Erythroblast (primary cell): ENCODE measurements at places on chromosomes 2 and 18.

GRCh38 chr2:109157563-109158105, 28.6 kb downstream of the SH3RF3 start:
- DNase-seq, result no peak

DNA sequence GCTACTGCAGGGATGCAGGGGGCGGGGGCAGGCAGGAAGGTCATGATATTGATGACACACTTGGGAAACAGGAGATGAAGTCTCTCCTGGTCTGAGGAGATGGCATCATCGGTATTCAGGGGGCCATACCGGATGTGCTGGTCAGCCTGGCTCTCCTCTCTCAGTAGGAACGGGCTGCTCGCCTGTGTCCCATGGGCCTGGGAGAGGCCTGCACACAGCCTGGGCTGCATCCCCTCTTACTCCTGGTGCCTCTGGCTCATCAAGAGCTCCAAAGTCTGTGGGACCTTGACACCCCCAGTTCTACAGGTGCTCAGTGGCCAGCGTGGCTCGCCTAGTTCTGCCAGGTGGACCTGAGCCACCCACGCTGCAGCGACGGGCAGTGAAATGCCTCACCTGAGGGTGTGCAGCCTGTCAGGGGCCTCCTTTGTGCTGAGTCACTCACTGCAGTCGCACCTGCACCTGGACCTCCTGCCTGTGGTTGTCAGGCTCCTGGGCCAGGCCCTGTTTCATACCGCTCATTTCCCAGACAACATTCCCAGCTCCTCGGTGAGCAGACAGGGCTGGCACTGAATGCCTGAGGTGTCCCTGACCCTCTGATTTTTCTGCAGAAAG, 18.6 kb upstream of the CNDP1 start:
- DNase-seq, result no peak

DNA sequence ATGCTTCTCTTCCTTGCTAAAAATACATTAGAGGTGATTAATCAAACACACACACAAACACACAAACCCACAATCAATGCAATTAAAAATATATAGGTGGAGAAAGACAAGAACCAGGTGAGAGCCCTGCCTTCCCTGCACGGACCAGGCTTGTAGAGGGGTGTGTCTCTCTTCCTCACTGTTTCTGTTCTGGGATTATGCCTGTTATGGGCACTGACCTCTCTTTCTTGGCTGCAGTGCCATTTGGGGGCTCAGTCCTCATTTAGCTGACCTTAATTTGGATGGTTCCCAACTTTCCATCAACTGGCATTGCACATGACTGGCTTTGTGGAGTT, 89.8 kb downstream of the SH3RF3 start:
- no peak for DNase-seq

GRCh38 chr2:163732727-163733126, 3.1 kb downstream of the FIGN start:
- no peak for DNase-seq

DNA sequence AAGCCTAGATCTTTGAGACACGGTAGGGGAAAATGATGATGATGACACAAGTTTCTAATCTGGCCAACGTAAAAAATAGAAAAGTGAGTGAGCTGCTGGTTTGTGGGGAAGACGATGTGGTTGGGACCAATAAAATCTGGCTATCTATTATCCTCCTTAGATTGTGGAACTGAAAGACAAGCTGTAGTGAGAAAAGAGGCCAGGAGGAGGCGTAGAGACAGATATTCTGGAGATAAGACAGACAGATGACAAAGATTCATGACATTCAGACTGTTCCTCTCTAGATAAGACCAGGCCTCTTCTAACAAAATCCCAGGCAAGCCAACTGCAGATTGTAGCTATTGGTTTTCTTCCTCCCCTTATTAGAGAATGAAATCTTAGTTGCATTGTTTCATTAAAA, 376.3 kb upstream of the UBE2E3 start:
- peak; percentile 6 for DNase-seq

- no peak for DNase-seq
These were observed 725.1 kb upstream of the CDH7 start for GRCh38 chr18:65025756-65026155.
